Tibial nerve (tissue), 4 donors: ENCODE measurements at places on chromosomes 11 and 22.

GRCh38 chr11:63922673-63923192 is 5.8 kb upstream of the RCOR2 start:
- no peak for DNase-seq

- DNase-seq = no peak
These were observed 56.1 kb upstream of the LDLRAD3 start for GRCh38 chr11:35887737-35888136.

DNA sequence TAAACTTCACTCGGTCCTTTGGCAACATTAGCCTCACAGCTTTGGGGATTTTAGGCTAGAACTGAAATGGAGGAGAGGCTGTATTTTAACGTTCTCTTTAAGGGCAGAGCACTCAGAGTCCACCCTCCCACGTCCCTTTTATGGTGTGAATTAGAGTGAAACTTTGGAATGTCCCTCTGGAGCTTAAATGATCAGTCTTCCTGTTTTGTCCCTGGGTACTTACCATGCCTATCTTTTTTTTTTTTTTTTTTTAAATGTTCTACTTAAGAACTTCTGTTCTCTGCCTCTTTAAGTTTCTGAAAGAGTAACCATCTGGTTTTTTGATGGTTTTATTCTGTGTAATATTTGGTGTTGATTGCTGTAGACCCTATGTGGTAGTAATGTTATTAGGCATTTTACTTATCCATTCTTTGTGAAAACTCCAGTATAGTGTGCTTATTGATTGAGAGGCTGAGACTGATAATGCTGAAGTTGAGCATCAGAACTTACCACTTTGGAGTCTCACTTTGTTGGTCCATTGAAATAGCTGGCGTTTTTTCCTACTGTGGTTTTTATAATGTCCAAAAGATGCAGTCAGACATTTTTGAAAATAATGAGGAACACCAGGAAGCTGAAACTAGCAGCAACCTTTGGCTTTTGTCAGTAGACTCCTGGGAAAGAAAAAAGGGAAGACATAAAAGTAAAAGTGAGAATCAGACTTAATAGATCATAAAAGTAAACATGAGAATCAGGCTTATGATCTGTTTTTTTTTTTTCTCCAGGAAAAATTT is 11.6 kb downstream of the UVRAG start:
- no peak for DNase-seq

- DNase-seq = no peak
These were observed 30.0 kb downstream of the MAPK1 start for GRCh38 chr22:21837248-21837979.

GRCh38 chr11:48129697-48130395 is 86.8 kb upstream of the OR4B1 start:
- DNase-seq = no peak

- no peak for DNase-seq
These were observed 78.4 kb downstream of the ADAMTS15 start for GRCh38 chr11:130526846-130527245.

- no peak for DNase-seq
These were observed 7.1 kb downstream of the CD44 start for GRCh38 chr11:35146074-35146521.

DNA sequence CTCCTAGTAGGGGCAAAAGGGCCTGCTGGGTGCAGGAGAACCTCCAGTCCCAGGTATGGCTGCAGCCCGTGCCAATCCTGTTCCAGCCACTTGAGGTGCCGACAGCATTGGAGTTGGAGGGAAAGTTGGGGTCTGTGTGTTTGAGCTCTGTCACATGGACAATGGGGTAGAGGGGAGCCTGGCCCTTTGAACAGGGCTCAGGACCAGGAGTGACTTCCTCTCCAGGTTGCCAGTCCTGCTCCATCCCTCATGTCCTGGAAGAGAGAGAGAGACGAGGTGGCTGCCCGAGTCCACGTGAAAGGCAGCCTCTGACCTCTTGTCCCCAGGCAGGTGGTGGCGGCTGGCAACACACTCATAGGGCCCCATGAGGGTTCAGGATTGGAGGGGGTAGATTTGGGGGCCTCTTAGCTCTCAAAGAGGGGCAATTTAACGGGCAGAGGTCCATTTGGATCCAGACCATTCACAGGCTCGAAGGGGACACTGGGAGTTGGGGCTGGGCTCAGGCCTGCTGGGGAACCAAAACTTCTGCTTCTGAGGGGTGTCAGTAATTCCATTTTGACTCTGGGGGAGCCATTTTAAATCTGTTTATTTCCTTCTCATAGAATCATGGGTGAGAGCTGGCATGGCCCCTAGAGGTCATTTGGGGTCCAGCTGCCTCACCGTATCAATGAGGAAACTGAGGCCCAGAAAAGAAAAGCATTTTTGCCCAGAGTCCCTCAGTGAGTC is 4.1 kb downstream of the ADORA2A start:
- no peak for DNase-seq

DNA sequence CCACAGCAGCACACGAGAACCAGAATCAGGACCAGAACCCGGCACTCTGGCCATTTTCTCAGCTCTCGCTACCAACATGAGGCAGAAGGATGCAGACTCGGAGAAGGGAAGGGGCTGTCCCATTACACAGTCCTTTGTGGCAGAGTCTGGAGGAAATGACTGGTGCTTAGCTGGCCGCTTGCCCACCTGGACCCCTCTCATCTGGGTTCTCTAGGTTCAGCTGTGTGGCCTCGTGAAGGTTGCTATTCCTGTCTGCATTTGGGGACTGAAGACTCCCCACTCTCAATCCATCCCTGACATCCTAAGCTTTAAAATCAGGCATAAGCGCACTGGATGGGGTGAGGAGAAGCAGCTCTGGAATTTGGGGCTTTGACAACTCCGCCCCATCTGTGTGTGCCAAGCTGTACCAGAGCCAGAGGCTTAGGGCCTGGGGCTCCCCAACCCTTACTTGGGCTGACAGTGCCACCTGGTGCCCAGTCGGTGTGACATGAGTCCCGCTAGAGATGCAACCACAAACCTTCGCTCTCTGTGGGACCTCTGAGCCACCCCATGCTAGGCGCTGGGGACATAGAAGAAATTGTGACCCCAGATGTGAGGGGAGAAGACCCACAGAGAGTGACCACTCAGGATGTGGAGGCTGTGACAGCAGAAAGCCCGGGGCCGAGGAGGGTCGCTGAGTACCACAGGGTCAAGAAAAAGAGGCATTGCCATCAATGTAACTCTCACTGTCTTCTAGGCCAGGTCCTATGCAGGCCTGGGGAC is 35.8 kb upstream of the FCHSD2 start:
- peak; percentile 84 for DNase-seq

- no peak for DNase-seq
These were observed 15.7 kb upstream of the CYTH4 start for GRCh38 chr22:37266581-37267134.

DNA sequence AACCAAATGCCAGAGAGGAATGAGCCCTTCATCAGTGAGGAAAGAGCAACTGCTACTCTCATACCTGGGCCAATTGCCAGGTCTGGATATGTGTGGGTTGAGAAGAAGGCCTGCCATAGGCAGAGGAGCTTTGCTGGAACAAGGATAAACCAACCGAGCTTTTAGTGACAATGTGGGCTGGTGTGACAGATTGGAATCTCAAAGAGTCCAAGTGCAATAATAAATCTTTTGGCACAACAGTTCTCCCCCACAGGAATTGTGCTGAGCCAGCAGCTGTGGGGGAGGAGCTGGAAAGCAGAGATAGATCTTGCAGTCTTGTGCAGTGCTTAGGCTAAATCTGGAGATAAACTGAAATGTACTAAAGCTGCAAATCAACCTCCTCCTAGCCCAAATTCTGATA is 79.4 kb upstream of the ISX start:
- no peak for DNase-seq

DNA sequence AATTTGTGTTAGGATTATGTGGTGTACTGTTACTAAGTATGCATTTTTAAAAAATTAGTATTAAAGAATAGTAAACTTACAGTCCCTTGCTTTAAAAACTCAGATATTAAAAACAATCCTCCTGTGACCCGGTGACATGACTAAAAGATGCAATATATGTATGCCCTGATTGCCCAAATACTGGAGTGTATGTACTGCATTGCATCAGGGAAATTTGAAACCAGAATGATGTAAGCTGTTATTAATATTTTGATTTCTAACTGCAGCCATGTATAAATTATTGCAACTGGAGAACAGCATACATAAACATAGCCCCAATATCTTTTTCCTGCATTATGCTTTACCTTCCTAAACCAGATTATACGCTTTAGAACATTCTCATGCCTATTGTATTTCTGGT is 3.7 kb upstream of the HSPA8 start:
- DNase-seq = no peak

- no peak for DNase-seq
These were observed 100.6 kb upstream of the HSD17B12 start for GRCh38 chr11:43579919-43580276.

DNA sequence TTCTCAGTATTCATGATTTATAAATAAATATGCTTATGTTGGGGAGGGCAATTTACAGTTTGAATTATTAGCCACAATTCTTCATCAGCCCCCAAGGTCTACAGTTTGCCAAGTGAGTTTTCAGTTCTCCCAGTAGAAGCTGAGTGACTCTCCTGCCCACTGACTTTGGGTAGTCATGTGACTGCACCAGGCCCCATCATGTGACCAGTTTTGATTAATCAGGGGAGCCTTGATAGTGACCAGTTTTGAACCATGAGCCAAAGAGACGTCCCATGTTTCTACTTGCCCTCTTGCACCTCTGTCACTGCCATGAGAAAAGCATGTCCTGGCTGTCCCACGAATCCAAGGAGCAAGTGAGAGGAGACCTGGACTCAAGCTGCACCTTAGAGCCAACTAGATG is 32.5 kb downstream of the SYN3 start:
- no peak for DNase-seq

DNA sequence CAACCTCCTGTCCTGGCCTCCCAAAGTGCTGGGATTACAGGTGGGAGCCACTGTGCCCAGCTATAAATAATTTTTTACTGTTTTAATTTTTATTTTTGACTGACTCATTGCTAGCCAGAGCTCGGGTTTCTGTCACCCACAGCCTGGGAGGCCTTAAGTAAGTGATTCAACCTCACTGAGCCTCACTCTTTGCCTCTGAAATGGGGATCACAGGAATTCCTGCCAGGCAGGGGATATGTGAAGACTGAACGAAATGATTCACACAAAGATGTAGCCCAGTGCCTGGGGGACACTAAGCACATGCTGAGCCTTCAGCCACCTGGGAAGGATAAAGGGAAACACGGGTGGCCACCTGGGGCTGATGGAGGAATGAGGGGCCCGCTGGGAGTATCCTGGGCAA is 3.8 kb upstream of the LRRC74B start:
- no peak for DNase-seq

GRCh38 chr11:100757646-100758045 is 70.6 kb downstream of the ARHGAP42 start:
- DNase-seq = no peak

DNA sequence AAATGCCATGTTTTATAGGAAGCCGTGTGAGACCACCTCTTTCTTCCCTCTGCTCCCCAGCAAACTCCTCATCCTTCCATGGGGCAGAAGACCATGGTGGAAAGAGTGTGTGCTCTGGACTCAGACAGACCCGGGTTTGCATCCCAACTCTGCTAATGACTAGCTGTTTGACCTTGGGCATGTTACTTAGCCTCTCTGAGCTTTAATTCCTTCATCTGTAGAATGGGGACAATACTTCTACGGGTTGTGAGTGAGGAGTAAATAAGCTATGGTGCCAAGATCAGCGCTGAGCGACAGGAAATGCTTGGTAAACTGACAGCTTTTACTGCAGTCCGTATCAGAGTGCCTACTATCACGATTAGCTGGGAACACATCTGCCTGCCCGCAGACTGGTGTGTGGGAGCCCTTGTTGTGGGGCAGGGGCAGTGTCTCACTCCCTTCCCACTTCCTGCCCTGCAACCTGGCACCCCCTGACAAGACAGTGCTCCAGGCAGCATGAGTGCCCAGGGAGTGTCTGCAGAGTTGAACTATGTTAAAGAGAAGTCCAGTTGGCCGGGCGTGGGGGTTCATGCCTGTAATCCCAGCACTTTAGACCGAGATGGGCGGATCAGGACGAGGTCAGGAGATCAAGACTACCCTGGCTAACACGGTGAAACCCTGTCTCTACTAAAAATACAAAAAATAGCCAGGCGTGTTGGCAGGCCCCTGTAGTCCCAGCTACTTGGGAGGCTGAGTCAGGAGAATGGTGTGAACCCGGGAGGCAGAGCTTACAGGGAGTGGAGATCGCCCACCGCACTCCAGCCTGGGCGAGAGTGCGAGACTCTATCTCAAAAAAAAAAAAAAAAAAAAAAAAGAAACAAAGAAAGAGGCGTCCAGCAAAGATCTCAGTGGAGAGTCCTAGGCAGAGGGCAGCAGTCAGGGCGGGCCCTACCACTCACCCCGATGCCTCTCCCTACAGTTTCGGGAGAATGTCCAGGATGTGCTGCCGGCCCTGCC is 2.2 kb downstream of the SEC14L2 start:
- no peak for DNase-seq

DNA sequence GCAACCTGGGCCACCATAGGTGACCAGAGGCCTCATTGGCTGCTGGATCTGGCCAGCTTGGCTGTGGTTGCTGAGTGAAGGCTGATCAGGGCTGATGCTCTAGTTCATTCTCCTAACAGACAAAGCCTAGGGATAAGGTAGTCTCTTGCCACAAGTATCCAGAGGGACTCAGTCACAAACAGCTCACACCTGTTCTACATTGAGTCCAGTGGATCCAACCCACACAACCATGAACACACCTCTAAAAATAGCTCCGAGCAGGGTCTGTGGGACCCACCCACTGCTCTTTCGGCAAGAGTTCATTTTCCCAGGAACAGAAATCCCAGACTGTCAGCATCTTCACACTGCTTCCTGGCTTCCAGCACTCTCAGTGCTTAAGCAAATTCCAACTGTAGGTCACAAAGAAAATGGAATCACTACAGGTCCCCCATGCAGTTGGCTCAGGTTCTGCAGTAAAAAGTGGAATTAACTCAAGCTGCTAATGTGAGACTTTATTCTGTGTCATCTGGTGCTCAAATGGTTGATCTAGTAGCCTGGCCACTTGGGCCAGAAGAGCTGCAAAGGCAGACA is 67.3 kb downstream of the PPFIBP2 start:
- no peak for DNase-seq

GRCh38 chr22:29799217-29799680 is 32.1 kb downstream of the UQCR10 start:
- peak; percentile 79 for DNase-seq

GRCh38 chr11:11512502-11512901 is 109.3 kb downstream of the GALNT18 start:
- DNase-seq = no peak

DNA sequence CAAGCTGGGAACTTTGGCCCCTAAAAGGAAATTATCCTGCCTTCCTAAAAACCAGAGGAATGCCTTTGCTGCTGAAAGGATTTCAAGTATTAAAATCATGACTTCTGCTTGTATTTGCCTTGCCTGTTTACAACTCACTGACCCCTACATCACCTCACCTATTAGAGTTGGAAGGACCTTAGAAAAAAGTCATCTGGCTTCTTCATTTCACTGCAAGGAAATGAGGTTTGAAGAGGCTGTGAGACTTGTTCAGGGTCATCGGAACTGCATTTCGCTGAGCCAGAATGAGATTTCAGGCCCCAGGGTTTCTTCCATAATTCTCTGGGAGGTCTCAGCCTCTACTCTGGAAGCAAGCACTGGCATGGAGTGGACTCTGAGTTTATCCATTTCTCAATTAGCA is 304.1 kb downstream of the BUD13 start:
- no peak for DNase-seq
